MV-4-11 (cell line): ENCODE measurements at places on chromosomes 3 and 15.
A peak's percentile ranks its signal among the peaks of the same experiment; 100 is the strongest.

DNA sequence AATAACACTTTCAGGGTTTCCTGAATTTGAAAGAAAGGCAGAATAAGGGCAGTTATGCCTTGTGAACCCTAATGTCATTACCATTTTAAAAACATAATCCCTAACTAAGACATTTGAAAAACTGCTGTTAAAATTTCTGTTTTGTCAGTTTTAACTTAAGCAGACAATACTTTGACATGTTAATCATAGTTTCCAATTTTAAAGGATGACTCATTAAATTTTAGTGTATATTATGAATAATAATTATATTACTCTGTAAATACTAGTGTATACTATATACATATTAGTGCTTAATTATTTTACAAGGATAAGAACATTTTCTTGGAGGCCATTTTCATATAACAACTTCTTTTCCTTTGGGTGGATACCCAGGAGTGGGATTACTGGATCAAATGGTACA is 553.1 kb upstream of the BCHE start:
- DNase-seq, result no peak

- DNase-seq, result no peak
These were observed 49.1 kb downstream of the KLF13 start for GRCh38 chr15:31375772-31376171.

DNA sequence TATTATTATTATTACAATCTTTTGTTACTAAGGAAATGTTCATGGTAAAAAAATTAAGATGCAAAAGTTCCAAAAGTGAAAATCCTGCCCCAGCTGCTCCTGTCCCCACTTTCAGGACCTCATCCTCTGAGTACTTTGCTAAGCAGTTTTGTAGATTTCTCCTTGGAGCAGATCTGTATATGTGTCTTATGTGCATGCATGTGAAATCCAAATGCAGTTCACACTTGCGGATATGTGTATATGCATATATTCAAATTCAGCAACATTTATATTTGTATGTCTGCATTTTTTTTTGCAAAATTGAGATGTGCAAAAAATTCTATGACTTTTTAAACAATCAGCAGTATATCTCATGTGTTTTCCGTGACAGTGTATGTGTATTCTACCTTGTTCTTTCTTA is 19.2 kb downstream of the CHCHD6 start:
- DNase-seq, result no peak

- no peak for DNase-seq
These were observed 50.9 kb downstream of the TCF12 start for GRCh38 chr15:56969265-56969895.

DNA sequence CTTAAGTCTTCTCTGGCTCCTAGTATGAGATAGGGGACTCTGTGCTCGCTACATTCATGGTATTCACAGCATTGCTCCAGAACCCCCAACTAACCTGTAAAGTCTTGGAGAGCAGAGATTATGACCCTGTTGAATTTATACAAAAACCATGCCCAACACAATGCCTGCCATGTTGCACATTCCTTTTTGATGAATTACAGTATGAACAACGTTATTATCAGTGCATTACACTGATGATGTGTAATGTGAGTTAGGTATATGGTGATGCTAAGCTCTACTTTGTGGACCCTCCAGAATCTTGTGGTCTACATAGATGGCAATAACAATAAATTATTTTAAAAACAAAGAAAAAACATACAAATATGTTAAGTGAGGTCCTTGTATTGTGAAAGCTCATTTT is 64.3 kb downstream of the EOMES start:
- no peak for DNase-seq

GRCh38 chr15:86759800-86760523 is 680.3 kb downstream of the AGBL1 start:
- no peak for DNase-seq

GRCh38 chr3:138944654-138944928 is 2.3 kb downstream of the FOXL2 start:
- DNase-seq, result no peak

DNA sequence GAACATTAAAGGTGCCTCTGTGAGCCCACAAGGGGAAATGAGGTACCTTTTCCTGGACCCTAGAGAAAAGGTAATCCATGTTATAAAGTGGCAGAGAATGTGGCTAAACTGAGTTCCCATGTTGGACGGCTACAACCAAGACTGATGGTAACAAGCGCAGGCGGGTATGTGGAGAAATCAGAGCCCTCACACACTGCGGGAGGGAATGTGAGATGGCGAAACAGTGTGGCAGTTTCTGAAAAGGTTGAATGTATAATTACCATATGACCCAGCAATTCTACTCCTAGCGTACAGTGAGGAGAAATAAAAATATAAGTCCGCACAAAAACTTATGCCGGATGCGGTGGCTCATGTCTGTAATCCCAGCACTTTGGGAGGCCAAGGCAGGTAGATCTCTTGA is 24.1 kb upstream of the SHISA5 start:
- DNase-seq, result peak; percentile 67

DNA sequence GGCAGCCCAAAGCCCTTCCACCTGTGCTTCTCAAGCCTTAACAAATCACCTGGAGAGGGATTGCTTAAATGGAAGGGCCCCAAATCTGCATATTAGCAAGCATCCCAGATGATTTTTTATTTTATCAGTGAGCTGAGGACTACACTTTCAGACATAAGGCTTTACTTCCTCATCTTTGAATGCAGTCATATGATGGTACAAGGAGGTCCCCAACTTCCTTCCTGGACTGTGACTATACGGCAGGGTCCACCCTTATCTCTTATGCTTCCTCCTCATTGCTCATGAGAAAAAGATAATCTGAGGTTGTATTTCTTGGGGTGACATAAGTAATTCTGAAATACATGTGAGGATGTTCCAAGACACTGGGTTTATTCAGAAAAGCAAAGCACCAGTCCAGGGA is 13.7 kb upstream of the HEG1 start:
- peak; percentile 62 for DNase-seq

GRCh38 chr3:15331606-15332404 is 581 bp downstream of the SH3BP5 start:
- DNase-seq, result no peak

- DNase-seq, result no peak
These were observed 117.4 kb upstream of the MBNL1 start for GRCh38 chr3:152151216-152151876.

DNA sequence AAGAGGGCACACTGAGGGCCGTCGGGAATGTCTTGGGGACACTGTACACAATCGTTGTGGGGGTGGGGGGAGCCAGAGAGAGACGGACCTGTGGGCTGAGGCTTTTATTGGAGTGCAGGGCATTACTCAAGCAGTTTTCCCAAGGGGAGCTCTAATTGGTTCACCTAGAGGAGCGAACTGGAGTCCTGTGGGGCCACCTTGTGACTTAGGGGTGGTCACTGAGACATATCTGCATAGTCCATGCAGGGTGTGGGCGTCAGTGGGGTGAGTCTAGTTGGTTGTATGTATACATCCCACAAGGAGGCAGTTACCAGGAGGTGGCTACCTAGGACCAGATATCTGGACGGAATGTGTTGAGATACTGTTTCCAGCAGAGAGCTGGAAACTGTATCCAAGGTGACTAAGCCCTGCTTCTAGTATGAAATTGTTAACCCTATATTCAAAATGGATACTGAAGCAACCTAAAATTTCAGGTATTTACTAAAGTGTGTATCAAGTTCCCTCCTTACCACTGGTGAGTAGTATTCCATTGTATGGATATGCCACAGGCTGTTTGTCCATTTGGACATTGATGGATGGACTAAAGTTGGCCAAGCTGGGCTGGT is 2.6 kb upstream of the PIGZ start:
- no peak for DNase-seq

- DNase-seq, result no peak
These were observed 2.7 kb downstream of the ARHGEF26 start for GRCh38 chr3:154123906-154124305.

DNA sequence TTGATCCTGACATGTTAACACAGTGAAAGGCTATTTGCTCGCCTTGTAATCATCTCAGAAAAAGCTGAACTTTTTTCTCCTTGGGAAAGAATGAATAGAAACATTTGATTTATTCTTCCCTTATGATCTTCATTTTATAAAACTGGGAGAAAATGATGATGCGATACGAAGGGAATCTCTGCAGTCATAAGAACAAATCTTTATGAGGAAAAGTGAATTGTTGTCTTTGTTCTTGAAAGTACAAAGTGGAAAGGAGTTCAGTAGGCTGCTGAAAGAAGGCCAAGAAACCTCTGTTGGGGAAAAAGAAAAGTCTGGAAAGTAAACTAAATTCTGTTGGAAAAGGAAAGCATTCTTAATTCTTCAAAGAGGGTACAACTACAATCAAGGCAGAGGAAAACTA is 248.8 kb downstream of the NSUN3 start:
- DNase-seq, result no peak

- no peak for DNase-seq
These were observed 259.1 kb downstream of the OPA1 start for GRCh38 chr3:193851941-193852674.

DNA sequence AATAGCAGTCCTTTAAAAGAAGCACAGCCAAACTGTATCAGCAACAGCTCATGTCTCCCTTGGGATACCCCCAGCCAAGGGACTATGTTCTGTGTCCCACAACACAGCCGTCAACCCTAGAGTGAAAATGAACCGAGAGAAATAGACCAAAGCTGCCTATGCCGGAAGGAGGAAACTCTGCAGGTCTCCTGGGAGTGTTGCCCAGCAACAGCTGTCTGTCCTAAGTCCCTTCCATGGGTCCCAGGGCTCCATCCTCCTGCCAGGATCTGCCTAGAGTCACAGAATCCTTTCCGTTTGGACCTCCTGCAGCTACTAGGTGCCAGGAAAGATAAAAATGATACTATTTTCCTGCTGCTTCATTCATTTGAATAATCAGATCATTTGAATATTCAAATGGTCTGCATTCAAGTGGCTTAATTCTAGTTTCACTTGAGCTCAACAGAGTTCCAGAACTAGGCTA is 53.1 kb downstream of the TRANK1 start:
- DNase-seq, result no peak

GRCh38 chr3:37718632-37719031 is 143.0 kb upstream of the CTDSPL start:
- no peak for DNase-seq

- no peak for DNase-seq
These were observed 89.7 kb downstream of the SEC22A start for GRCh38 chr3:123291404-123291803.

DNA sequence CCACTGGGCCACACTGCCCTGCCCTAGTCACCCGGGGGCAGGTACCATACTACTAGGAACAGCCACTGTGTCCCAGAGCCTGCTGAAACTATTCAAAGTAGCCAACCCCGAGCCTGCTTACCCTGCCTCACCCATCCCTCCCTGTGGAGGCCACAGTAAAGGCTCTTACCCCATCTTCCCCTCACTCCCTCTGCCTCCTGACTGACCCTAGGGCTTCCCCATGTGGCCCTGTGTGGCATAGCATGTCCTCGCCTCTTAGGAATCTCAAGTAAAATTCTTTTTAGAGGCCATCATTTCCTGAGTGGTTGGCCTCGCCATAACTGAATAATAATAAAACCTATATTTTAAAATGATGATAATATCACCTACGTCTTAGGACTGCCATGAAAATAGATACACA is 112.2 kb upstream of the SLC6A11 start:
- DNase-seq, result peak; percentile 18

DNA sequence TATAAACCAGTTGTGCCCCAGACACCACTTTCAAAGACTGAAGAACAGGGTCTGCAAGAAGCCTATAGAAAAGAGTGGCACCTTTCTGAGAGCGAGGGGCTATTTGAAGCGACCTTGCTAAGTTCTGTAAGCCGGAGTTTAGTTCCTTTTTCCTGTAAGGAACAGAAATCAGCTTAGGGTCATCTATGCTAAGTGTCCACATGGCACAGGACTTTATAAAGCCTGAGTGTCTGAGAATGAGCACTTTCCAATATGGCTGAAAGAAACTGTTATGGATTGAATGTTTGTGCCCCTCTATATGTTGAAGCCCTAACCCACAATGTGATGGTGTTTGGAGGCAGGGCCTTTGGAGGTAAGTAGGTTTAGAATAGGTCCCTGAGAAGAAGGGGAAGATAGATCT is 4.0 kb upstream of the A4GNT start:
- DNase-seq, result peak; percentile 68

GRCh38 chr15:63350178-63350621 is 31.4 kb downstream of the CA12 start:
- DNase-seq, result no peak

DNA sequence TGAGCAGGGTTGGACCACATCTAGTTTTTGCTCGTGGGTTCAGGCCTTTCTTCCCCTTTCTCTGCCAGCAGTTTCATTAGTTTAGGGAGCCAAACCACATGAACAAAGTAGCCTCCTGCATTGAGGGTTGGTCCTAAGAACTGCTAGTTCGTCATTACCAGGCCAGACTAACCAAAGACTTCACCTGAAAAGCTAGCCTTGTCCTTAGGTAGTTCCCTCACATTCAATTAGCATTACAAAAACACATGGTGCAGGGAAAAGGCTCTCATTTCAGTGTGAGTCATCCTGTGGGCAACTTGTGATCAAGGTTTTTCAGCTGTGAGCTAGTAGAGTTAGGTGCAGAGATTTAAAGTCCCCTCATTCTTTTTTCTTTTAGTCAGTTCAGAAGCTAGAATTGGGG is 279.3 kb upstream of the CTNNB1 start:
- peak; percentile 54 for DNase-seq

DNA sequence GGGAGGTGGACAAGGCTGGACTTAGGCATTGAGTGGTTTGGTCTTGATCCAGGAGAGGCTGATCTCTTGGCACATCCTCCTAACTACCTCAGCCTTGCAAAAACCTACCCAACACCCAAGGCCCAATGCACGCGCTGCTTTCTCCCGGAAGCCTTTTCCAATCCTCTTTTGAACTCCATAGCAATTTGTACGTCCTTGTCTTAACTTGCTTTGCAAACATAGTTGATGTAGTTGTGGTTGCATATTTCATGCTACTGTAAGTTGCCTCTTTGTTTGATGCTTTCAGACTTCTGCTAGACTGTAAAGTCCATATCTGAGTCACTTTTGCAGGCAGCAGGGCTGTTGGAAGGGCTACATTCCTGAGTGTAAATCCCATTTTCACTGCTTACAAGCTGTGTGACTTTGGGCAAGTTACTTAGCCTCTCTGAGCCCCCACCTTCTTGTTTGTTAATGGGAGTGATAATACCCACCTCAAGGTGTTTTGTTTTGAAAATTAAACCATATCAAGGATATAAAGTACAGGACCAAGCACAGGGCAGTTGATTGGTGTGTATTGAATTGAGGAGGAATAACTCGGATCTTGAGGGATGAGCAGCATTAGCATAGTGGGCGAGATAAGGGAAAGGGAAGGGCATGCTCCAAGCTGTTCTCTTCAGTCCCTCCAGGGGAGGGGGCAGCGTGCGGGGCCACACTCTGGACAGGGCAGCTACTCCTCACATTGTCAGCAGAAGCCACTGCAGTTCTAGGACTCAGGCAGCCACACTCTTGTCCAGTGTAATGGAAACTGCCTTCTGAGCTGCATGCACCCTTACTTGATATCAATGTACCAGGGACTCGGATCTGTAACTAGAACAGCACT is 28.8 kb downstream of the SIAH2 start:
- DNase-seq, result no peak

DNA sequence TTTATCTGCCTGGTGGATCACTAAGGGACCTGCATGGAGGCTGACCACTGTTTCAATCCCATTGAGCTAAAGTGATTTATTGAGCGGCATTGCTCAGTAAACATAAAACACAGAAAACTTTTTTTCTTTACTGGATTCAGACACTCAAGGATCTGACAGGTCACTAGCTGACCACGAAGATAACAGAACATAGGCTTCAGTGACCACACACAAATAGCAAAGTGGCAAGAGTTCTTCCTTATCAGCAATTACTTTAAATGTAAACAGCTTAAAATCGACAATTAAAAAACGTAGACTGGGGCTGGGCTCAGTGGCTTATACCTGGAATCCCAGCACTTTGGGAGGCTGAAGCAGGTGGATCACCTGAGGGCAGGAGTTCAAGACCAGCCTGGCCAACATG is 48.7 kb downstream of the STAG1 start:
- no peak for DNase-seq

GRCh38 chr15:69591905-69592508 is 139.4 kb downstream of the RPLP1 start:
- no peak for DNase-seq
